Activated B cell treated with CpG ODN at 0.5 μM for 24 hours (primary cell): ENCODE measurements at places on chromosomes 13 and 19.
A peak's percentile ranks its signal among the peaks of the same experiment; 100 is the strongest.

- no peak for DNase-seq
Observed at GRCh38 chr13:109500146-109500773, 286.1 kb downstream of the IRS2 start.

DNA sequence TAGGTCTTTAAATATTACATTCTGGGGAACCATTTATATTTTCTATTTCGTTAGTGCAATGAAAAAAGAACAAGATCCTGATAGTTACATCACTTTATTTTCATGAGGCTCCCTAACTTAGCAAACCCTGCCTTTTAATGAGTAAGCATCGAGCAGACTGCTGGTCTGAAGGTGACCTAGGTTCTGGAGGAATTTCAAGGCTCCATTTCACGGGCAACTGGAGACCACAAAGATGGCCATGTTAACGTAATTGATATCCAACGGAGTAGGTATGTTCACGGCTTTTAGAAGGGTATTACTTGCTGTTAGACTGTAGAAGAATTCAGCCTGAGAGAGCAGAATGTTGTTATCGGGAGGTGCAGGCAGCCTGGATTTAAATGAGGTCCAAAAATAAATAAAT is 1597.6 kb downstream of the EFNB2 start:
- no peak for DNase-seq

GRCh38 chr13:84208246-84208910 is 326.1 kb upstream of the SLITRK1 start:
- DNase-seq, result no peak

- no peak for DNase-seq
Observed at GRCh38 chr13:70829748-70830147, 721.5 kb upstream of the KLHL1 start.

DNA sequence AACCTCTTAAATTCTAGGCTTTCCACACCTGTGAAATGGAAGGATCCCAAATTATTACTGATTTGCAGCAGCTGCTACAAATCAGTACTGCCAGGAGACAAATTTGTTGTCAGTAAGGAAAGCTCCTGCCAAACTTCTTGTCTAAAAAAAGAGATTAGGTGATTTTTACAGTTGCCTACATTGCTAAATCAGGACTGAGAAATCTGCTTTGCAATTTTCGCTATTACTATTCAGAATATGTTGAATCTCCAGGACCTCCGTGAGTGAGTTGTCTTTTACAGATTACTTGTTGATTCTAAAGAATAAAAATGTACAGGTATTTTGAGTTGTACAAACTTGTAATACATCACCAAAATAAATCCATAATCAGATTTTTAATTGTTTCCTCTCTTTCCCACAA is 1815.9 kb downstream of the PCDH9 start:
- no peak for DNase-seq

GRCh38 chr13:114131583-114132418 is 622 bp downstream of the RASA3 start:
- DNase-seq, result peak; percentile 43

DNA sequence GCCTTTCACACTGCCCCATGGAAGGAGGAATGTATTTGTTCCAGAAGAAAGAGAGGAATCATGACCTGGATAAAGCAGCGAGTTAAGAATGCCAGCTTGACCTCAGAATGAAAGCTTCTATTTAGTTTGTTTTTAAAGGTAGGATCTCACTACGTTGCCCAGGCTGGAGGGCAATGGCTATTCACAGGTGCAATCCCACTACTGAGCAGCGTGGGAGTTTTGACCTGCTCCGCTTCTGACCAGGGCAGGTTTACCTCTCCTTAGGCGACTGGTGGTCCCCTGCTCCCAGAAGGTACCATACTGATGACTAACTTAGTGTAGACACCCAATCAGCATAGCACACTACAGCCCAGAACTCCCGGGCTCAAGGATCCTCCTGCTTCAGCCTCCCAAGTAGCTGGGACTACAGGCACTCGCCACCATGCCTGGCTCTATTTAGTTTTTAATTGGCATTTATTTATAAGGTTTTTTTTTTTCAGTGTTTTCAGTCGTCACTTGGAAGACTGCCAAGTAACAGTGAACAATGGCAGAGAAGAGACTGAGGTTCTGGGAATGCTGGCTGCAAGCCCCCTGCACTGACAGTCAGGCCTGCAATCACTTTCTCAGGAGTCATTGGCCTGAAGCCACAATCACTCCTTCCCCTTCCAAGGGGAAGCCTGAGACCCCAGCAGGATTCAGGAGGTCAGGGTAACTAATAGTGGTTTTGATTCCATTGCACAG is 73.1 kb downstream of the EPS15L1 start:
- DNase-seq, result no peak

- DNase-seq, result no peak
Observed at GRCh38 chr13:107644136-107644535, 571.2 kb downstream of the LIG4 start.

DNA sequence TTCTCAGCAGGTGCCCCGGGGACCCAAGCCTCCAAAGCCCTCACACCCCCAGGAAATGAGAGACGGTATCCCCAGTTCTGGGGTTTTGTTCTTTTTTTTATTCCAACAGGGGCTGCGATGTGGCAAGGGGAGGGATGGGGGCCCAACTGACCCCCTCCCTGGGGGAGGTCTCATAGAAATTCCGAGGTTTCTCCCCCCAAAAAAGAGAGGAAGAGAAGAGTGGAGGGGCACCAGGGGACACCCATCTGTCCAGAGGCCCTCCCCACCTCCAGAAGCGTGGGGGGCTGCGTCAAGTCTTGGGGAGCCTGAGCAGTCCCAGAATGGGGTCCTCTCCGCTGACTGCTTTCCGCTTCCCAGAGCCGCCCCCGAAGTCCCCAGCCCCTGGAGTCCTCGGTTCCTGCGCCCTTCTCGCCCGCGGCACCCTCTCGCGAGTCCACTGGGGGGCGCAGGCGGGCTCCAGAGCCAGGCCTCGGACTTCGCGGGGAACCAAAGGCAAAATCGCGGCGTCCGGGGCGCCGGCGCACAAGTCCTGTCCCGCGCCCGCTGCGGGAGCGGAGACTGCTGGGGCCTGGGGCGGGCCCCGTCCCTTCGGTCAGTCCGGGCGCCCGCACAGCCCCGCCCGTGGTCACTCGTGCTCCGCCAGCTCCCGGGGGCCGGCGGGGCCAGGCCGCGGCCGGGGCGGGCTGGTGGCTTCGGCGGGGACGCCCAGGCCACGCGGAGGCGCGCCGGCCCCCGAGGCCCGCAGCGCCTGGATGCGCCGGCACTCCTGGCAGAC is 4.4 kb upstream of the ATP1A3 start:
- peak; percentile 45 for DNase-seq

DNA sequence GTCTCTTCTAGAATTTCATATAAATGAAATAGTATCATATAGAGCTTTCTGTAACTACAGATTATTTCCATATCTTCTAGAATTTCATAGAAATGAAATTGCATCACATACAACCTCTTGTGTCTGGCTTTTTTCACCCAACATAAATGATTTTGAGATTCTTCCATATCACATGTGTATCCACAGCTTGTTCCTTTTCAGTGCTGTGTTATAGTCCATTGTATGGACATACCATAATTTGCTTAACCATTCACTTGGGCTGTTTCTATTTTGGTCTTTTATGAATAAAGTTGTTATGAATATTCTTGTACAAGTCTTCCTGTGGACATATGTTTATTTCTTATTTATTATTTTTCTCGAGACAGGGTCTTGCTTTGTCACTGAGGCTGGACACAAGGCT is 11.7 kb downstream of the TPRX1 start:
- DNase-seq, result no peak

- no peak for DNase-seq
Observed at GRCh38 chr13:90197722-90198121, 1149.8 kb upstream of the MIR17HG start.
